ENCODE measurements at places on chromosomes 7 and 10.

DNA sequence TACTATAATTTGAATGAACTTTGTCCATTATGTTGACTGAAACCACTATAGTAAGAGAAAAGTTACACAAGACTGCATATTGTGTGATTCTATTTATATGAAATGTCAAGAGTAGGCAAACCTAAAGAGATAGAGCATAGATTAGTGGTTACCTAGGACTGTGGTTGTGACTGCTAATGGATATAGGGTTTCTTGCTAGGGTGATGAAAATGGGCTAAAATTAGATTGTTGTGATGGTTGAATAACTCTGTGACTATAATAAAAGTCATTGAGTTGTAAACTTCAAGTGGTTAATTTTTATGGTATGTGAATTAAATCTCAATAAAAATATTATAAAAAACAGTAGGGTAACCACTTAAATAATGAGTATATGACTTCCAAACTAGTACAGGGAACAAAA is 142.9 kb upstream of the AHR start:
- no peak for DNase-seq

- DNase-seq: no peak
Observed at GRCh38 chr10:99981581-99982199, 28.1 kb downstream of the DNMBP start.

GRCh38 chr10:123884907-123885381 is 6.7 kb downstream of the CPXM2 start:
- no peak for DNase-seq

DNA sequence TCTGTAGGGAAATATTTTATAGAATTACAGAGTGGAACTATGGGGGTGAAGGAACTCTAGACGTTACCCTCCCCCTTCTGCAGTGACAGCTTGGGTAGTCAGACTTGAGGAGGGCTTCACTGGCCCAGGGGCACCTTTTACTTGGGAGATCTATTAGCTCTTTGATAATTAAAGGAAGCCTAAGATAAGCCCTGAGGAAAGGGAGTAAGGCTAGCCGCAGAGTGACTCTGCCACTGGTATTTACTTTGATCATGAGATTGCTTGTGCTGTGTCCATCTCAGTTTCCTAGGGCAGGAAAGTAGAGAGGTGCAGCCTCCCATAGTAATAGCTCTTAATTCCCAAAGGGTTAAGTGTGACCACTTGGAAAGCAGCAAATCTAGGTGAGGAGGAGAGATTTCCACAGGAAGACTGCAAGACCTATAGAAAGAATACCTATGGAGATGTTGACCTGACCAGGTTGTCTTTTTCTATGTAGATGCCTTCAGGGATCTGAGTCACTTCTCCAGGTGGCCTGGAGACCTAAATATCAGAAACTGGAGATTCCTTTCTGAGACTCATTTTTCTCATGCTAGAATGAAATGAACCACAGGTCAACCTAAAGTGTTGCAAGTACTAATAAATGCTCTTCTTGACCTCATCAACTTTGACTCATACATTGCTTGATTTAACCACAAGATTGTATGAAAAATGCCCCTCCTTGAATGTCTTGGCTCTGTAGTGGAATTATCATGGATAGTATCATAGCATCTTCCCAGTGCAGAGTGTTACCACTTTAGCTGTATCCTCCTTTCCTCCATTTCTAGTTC is 447.3 kb upstream of the GHITM start:
- no peak for DNase-seq

- DNase-seq: no peak
Observed at GRCh38 chr10:4453950-4454349, 372.1 kb upstream of the AKR1E2 start.

GRCh38 chr7:129923709-129924108 is 29.1 kb downstream of the UBE2H start:
- no peak for DNase-seq

DNA sequence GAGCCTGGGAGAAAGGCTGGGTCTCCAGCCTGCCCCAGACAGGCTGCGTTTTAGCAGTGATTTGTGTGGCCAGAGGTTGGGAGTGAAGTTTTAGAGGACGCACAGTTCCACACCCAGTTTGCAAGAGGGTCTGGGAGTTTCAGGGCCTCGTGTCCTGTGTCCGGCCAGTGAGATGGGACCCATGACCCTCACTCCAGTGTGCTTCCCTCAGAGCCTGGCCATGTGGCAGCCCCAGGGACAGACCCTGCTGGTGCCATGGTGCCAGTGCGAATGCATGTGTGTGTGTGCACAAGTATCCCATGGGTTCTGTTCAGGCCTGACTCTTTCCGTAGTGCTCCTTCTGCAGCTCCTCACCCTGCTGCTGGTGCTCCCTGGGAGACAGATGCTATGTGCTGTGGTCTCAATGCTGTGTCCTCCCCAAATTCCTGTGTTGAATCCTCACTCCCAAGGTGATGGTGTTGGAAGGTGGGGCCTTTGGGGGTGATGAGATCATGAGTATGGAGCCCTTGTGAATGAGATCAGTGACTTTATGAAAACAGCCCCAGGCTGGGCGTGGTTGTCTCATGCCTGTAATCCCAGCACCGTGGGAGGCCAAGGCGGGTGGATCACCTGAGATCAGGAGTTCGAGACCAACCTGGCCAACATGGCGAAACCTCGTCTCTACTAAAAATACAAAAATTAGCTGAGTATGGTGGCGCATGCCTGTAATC is 16.5 kb downstream of the ECHDC3 start:
- no peak for DNase-seq

DNA sequence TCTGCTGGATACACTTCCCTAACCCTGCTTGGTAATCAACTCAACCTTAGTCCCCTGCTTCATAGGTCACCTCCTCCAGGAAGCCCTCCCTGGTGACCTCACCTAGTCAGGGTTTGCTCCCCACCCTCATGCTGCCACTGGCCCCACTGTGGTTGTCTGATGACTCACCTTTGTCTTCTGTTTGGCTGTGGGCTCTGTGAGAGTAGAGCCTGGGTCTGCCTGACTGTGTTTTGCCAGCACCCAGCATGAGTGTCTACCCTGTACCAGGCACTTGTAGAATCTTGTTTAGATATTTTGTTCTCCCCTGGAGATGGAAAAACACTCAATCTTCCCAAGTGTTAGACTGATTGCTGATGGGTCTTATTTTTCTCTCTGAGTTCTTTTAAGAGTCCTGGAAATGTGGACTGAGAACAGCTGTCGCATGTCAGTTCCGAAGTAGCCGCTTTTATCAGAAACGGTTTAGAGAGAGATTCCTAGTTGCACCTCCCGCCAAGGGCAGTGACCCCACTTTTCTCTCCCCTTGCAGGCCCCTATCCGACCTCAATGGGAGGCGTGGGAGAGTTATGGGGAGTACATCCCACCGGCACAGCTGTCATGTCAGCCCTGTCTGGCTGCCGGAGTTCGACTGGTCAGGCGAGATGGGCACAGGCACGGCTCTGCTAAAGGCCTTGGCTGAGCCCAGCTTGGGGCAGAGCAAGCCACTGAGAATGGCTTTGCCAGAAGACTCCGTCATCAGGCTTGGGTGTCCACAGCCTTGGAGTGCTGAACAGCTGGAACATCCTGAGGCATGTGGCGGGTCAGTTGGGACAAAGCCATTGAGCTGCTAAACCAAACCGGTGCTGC is 134.3 kb downstream of the GRK5 start:
- peak; percentile 47 for DNase-seq

- DNase-seq: no peak
Observed at GRCh38 chr7:157468221-157469111, 131.7 kb downstream of the DNAJB6 start.

DNA sequence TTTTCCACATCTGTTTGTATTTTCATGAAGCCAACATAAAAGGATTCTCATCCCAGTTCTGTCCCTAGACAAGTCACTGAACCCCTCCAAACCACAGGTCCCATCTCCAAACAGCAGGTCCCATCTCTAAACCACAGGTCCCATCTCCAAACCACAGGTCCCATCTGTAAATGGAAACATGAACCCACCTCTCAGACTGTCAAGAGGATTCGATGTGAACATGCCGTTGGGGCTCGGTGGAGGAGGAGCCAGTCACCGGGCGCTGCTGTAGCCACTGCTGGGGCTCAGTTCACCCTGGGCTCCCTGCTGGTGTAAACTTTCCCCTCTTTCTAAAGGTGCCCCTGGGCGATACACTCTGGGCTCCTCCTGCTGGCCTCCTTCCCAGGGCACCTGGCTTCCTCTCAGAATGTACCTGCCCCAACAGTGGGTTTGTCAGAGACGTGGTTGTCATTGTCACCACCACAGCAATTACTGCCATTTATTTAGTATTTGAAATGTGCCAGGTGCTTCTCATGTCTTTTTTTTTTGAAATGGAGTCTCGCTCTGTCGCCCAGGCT is 13.0 kb downstream of the LHPP start:
- DNase-seq: no peak

DNA sequence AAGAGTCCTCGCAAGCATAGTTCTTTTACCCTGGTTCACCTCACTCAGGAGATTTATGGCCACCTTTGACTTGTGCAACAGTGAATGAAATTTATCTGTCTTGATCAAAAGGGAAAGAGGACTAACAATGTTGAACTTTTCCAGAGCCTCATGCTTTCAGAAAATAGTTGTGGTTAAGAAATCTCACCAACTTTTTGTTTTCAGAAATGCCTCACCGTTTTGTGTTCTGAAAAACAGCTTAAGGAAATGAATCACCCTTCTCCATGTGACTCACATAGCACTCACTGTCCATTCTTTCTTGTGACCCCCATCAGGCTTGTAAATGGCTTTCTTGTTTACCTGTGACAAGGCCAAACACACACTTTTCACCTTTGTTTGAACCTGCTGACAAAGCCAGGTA is 148.6 kb upstream of the FAM3C start:
- DNase-seq: no peak

- DNase-seq: peak; percentile 62
Observed at GRCh38 chr10:119165171-119166117, at the start of gene SFXN4. Gene SFXN4 (minus strand): TSS chr10:119165714. CDS start chr10:119165647, 67 bp downstream.

- no peak for DNase-seq
Observed at GRCh38 chr10:71868192-71868697, 17.2 kb upstream of the PSAP start.

- DNase-seq: no peak
Observed at GRCh38 chr10:124735491-124736286, 8.5 kb downstream of the FAM53B start.

- no peak for DNase-seq
Observed at GRCh38 chr10:96261132-96261531, 10.2 kb downstream of the BLNK start.

DNA sequence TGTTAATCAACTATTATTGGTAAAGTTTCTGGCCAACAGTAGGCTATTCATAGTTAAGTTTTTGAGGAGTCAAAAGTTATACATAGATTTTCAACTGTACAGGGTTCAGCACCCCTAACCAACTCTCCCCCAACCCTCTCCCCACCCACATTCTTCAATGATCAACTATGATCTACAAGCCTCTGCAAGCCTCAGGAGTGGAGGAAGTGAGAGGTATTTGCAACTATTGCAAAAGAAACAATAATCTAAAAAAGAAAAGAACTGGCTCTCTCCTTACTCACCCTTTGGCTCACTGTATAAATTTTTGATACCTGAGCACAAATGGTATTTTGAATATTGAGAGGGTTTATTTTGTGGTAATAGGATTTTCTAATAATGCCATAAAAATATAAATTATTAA is 179.8 kb downstream of the IPMK start:
- no peak for DNase-seq

GRCh38 chr10:103645141-103646054 is 151.9 kb downstream of the NEURL1 start:
- DNase-seq: no peak

GRCh38 chr10:132306864-132307751 is 642 bp downstream of the STK32C start:
- DNase-seq: no peak

- DNase-seq: no peak
Observed at GRCh38 chr7:75900617-75901315, 14.2 kb upstream of the POR start.

GRCh38 chr7:84722086-84722485 is 464.8 kb downstream of the SEMA3D start:
- DNase-seq: no peak

Measured in stimulated activated CD4-positive, alpha-beta T cell treated with anti-CD3 and anti-CD28 coated beads, Interleukin-15, amount 100 ng/mL, for 48 hours (primary cell).